ENCODE measurements at places on chromosomes 4 and X.

- DNase-seq = peak; percentile 97
Observed at GRCh38 chr4:145734576-145735346, 54.8 kb downstream of the C4orf51 start.

DNA sequence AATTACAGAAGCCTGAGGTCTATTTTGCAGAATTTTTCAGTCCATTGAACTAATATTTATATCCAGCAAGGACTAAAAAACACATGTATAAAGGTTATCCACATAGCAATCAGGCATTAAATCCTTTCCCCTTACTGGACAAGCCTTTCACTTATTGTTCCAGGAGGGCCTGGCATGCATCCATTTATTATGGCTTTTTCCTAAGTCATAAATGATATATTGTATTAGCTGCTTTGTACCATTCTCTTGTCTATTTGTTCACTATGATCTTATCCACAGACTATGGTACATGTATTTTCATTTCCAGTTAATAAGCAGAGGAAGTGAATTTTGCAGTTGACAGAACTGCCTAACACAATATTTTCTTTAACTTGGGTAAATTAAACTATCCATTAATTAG is 105.4 kb upstream of the ANK2 start:
- DNase-seq = no peak

- DNase-seq = no peak
Observed at GRCh38 chrX:111465669-111466068, 45.8 kb upstream of the SERTM2 start.

GRCh38 chr4:7052923-7053715 is 9.9 kb downstream of the TADA2B start:
- no peak for DNase-seq

- no peak for DNase-seq
Observed at GRCh38 chr4:126385954-126386353, 1071.2 kb downstream of the FAT4 start.

DNA sequence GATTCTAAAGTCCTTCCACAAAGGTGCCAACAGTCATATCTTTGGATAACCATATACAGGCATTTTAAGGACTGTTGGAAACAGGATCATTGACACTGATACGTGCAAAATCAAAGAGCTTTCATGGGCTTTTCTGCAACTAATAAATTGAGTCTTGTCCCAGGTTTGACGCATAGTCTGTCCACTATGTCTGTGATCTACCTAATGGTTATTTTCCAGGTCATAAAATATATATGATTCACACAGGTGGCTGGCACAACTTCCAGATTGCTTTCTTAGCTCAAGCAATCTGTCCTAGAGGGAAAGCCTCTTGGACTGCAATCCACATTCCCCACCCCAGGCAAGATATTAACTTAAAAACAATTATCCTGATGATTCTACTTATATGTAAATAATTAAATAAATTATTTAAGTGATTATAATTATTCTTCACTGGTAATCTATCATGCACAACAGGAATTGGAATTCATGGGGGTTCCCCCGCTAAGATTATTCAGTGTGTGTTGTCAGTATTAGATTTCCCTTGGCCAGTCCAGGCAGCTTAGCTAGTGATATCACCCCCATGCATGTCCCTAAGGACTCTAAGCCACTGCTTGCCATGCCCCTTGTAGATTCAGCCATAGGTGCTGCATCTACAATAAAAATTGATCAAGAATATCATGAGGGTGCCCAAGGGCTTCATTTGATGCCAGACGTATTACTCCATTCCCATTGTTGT is 97.8 kb downstream of the TLL1 start:
- no peak for DNase-seq

- peak; percentile 78 for DNase-seq
Observed at GRCh38 chrX:112677167-112677566, 2.6 kb downstream of the LHFPL1 start.

- no peak for DNase-seq
Observed at GRCh38 chr4:119581190-119581873, 47.3 kb downstream of the PDE5A start.

DNA sequence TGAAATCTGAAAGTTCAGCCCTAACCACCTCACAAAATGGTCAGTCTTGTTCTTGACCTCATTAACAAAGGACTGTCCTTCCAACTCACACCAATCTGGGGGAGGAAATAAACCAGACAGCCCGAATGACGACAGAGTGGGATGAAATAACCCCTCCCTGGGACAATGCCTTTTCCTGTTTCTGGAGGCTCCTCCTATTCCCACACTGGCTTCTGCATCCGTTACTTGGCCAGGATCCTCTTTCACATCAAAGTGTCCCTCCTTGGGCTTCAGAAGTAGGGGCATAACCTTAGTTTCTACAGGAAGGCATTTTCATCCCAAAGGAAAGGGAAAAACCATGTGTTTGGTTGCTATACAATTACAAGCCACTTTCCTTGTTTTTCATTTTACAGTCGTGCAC is 59.8 kb upstream of the RPL34 start:
- DNase-seq = peak; percentile 90

DNA sequence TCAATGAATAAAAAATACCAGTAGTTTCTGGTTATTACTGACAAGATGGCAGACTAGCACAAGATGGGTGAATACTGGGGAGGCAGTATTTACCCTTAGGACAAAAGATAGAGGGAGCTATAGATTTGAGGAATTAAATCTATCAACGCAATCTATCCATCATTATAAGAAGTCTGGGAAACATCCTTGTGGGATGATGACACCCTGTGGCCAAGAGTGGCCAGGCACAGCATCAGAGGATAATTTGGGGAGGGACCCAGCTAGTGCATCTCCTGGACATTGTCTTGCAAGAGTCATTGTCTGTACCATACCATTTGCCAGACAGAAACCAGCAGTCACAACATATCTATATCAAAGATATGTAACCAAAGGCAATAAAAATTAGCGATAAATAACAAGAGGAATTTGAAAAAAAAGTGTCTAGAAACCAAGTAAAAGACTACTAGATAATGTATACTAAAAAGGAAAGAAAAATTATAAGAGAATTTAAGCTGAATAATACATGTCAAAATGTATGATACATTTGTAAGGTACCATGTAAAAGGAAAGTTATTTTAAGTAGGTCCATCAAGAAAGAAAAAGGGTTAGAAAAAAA is 22.9 kb downstream of the KCTD8 start:
- peak; percentile 50 for DNase-seq

DNA sequence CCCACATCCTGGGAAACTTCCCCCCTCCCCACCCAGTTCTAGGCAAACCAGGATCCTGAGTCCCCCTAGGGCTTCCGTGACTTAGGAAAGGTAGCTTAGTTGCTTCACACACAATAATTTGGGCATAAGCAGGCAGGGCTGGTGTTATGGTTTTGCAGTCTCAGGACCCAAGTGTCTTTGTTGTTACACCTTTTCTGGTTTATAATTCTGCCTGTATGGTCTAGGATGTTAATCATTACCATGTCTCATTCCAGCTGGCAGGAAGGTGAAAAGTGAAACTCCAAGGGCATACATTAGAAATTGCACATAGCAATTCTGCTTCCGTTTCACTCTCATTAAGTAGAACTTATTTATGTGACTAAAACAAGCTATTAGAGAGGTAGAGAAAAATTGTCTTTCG is 16.8 kb downstream of the UGT8 start:
- no peak for DNase-seq

GRCh38 chr4:159129814-159130550 is 27.1 kb downstream of the RAPGEF2 start:
- no peak for DNase-seq

DNA sequence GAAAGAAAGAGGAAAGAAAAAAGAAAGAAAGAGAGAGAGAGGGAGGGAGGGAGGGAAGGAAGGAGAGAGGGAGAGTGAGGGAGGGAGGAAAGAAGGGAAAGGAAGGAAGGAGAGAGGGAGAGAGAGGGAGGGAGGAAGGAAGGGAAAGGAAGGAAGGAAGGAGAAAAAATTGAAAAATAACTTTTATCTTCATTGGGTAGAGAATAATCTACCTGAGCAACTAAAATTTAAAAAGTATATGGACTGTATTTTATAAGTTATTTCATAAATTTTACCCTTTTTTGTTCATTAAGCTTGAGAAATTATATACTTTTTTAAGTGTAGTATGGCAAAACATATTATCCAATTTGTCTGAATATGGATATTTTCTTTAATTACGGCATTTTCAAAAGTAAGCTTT is 32.0 kb downstream of the ARSJ start:
- DNase-seq = no peak
